ENCODE measurements at places on chromosomes 6 and 20.
A peak's percentile ranks its signal among the peaks of the same experiment; 100 is the strongest.

DNA sequence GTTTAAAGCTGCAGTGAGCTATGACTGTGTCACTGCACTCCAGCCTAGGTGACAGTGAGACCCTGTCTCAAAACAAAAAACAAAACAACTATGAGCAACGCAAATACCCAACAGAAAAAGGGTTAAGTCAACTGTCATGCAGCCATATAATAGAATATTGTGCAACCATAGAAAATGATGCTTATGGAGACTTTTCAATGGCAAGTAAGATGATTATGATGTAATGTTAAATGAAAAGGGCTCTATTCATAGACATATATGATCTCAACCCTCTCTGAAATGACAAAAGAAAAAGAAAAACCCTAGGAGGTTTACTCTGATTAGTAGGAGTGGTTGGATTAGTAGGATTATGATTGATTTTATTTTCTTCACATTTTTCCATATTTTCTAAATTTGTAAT is 41.3 kb upstream of the TBC1D7 start:
- H3K4me3 ChIP-seq = no peak overlapping the region
- H3K27me3 ChIP-seq = no peaks in the 10 kb centered on the region
- H3K4me1 ChIP-seq = peaks cover 4% of the 10 kb centered on the region
- H3K27ac ChIP-seq = no peak overlapping the region
- no peak for DNase-seq

GRCh38 chr20:13995841-13996240 is 525 bp downstream of the MACROD2 start:
- H3K4me3 ChIP-seq = peak overlapping the region; percentile 14
- DNase-seq = no peak
- no peak overlapping the region for H3K27ac ChIP-seq
- no peaks in the 10 kb centered on the region for H3K4me1 ChIP-seq

DNA sequence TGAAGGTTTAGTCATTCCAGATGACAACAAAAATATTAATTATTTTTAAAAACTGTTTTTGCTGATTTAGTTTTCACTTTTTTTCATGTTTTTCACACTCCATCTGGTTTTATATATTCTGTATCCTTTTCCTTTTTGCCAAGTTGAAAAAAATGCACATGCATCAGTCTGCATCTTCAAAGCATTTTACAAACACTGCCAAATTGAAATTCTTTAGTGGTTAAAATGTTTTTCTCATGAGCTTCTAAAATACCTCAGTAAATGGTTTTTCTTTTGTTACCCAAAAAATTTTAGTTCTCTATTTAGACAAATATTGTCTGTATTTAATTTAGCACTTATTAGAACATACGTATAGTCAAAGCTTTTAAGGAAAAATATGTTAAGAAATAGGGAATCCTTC is 386.9 kb upstream of the HSF2 start:
- H3K4me3 ChIP-seq = no peak overlapping the region
- peaks cover 3% of the 10 kb centered on the region for H3K4me1 ChIP-seq
- no peaks in the 10 kb centered on the region for H3K27me3 ChIP-seq
- H3K27ac ChIP-seq = no peak overlapping the region

- no peaks in the 10 kb centered on the region for H3K4me1 ChIP-seq
- H3K36me3 ChIP-seq = no peaks in the 10 kb centered on the region
- no peaks in the 10 kb centered on the region for H3K27me3 ChIP-seq
- no peak overlapping the region for H3K27ac ChIP-seq
Measured at GRCh38 chr6:98782772-98783171, 51.6 kb upstream of the POU3F2 start.

DNA sequence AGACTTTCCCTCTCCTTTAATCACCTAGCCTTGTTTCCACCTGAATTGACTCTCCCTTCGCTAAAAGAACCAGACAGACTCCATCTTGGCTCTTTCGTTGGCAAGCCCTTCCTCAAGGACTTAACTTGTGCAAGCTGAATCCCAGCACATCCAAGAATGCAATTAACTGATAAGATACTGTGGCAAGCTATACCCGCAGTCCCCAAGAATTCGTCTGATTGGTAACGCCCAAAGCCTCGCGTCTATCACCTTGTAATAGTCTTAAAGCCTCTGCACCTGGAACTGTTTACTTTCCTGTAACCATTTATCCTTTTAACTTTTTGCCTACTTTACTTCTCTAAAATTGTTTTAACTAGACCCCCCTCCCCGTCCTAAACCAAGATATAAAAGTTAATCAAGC is 15.6 kb upstream of the MYCT1 start:
- H3K4me3 ChIP-seq = no peak overlapping the region
- H3K27me3 ChIP-seq = no peaks in the 10 kb centered on the region
- no peak overlapping the region for H3K27ac ChIP-seq
- no peaks in the 10 kb centered on the region for H3K36me3 ChIP-seq

All from IMR-90 (cell line).